ENCODE measurements at places on chromosomes 4 and X. TPM values are rescaled to one million over a fixed set of nuclear protein-coding genes. Genes with fewer than 3 reads are reported as not detected.

Gene TENT5D
- not detected for total RNA-seq

Gene UGT8
- total RNA-seq = not detected

Gene PAGE5
- total RNA-seq = not detected

Gene STAP1
- not detected for total RNA-seq

Gene RS1
- not detected for total RNA-seq

Gene TBC1D8B
- 19.8 TPM for total RNA-seq

Gene CLIC2
- 0.97 TPM for total RNA-seq

Gene FMR1NB
- not detected for total RNA-seq

Gene TMPRSS11F
- total RNA-seq = not detected

GRCh38 chrX:15679246-15679645 is 14.6 kb upstream of the CLTRN start:
- no peak for DNase-seq
- peaks cover 9% of the 10 kb centered on the region for H3K4me1 ChIP-seq

- H3K36me3 ChIP-seq = peaks cover 10% of the 10 kb centered on the region
- H3K27ac ChIP-seq = no peak overlapping the region
- no peak for DNase-seq
- H3K4me1 ChIP-seq = peaks cover 7% of the 10 kb centered on the region
- no peaks in the 10 kb centered on the region for H3K27me3 ChIP-seq
- H3K4me3 ChIP-seq = no peak overlapping the region
These were observed 9.1 kb downstream of the LAMTOR3 start for GRCh38 chr4:99885063-99885664.

GRCh38 chr4:181261279-181261678 is 981.9 kb upstream of the TENM3 start:
- H3K27ac ChIP-seq = no peak overlapping the region
- peak overlapping the region; percentile 29 for H3K4me3 ChIP-seq
- DNase-seq = no peak
- peaks cover 3% of the 10 kb centered on the region for H3K4me1 ChIP-seq
- no peaks in the 10 kb centered on the region for H3K36me3 ChIP-seq

- no peak overlapping the region for H3K4me3 ChIP-seq
- no peaks in the 10 kb centered on the region for H3K4me1 ChIP-seq
- H3K27ac ChIP-seq = no peak overlapping the region
- no peaks in the 10 kb centered on the region for H3K36me3 ChIP-seq
- peaks cover 17% of the 10 kb centered on the region for H3K27me3 ChIP-seq
These were observed 60.5 kb upstream of the SLC25A4 start for GRCh38 chr4:185082561-185082960.

GRCh38 chr4:70559924-70560323 is 32.1 kb upstream of the AMBN start:
- DNase-seq = no peak
- no peak overlapping the region for H3K27ac ChIP-seq
- no peak overlapping the region for H3K4me3 ChIP-seq
- H3K36me3 ChIP-seq = no peaks in the 10 kb centered on the region

DNA sequence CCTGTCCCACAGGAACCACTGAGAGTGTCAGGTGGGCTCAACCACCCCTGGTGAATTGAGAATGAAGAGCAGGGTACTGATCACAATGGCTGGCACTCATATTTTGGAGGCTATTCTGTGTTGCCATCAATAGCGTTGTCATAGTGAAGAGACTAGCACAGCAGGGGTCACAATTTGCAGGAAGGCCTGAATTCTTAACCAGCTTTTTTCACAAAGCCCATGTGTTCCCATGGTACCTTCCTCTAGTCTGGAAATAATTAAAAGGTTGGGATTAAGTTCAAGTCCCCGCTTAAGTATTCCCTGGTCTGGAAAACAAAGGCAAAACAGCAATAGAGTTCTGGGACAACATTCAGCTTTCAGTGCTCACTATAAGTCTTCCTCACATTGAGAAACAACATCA is 1051.7 kb downstream of the C4orf33 start:
- DNase-seq = no peak
- H3K27ac ChIP-seq = no peak overlapping the region
- H3K4me1 ChIP-seq = no peaks in the 10 kb centered on the region

DNA sequence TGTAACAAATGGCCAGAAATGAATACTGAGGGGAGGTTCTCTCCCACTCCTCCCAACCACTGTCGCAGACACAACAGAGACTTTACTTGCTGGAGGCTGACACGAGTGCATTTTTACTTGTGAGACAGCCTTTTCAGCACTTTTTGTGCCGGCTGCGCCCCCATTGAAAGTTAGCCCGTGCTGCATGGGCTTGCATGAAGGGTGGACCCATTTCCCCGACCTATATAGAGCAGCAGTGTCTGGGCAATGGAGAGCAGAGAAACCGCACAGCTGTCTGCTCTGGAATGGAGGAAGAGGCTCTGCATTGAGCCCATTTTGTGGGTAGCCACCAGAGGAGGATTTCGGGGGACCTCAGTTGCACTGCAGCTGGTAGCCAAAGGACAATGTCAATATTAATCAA is 208.8 kb downstream of the UGT8 start:
- no peaks in the 10 kb centered on the region for H3K36me3 ChIP-seq
- DNase-seq = no peak
- no peaks in the 10 kb centered on the region for H3K27me3 ChIP-seq
- peaks cover 11% of the 10 kb centered on the region for H3K4me1 ChIP-seq
- H3K27ac ChIP-seq = no peak overlapping the region

DNA sequence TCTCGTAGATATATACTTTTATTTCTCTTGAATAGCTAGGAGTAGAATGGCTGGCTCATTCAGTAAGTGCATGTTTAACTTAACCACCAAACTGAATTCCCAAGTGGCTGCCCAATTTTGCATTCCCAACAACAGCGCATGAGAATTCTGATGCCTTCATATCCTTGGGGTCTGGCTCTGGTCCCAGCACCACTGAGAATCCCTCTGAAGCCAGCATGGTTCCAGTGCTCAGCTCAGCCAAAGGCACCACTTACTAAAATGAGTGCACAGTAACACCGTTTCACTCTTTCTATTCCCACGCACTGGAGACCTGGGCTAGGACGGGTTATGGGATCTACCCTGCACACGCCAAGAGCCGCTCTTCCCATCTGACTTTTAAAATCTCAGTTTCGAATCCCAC is 60.4 kb downstream of the CASP3 start:
- no peak overlapping the region for H3K27ac ChIP-seq
- no peaks in the 10 kb centered on the region for H3K27me3 ChIP-seq
- no peak overlapping the region for H3K4me3 ChIP-seq

DNA sequence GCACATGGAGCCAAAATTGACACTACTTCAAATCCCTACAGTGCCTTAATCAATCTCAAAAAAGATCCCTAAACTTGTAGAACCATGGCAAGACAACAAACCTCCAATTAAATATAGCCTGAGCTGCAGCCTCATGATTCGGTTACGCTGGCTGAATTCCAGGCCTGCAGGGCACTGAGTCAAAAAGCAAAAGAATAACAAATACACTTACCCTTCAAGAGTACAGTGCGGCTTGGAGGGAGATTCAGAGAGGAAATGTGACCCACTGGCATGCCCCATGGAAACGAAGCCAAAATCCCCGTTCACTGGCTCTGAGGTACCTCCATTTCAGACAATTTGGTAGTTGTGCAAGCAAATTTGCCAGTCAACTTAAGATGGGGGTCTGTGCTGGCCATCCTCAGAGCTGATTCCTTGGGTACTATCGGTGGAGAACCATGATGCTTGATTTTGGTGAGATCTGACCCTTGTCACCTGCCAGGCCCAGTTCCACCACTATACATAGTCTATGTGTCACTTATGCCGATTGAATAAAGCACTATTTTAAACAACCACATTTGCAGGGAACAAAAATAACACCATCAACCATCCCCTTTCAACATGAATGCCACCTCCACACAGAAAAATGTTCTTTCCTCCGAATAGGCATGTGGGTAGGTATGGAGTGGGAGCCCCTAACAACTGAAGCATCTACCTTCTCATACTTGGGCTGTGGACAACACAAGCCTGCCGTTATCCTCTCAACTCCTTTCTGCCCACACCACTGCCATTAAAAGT is 2.1 kb downstream of the C4orf54 start:
- H3K4me1 ChIP-seq = peaks cover 18% of the 10 kb centered on the region
- peaks cover 6% of the 10 kb centered on the region for H3K27me3 ChIP-seq
- H3K27ac ChIP-seq = peak overlapping the region; percentile 23
- H3K4me3 ChIP-seq = no peak overlapping the region
- no peak for DNase-seq

DNA sequence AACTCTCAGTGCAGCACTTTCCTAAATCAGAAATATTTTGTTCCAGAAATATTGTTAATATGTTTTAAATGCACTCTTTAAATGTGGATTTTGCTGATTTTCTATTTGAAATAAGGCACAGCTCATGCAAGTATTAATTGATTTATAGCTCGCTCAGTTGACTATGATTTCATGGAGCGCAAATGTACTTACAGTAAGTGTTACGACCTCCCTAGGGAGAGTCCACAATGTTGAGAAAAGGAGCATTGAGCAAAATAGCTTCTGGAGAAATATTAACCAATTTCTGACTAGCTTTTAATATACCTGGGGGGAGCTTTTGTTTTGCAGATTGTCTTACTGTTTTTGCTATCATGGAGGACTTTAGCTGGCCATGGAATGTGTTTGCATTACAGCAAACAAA is 1687.5 kb downstream of the STIM2 start:
- no peaks in the 10 kb centered on the region for H3K4me1 ChIP-seq
- no peak for DNase-seq
- no peaks in the 10 kb centered on the region for H3K36me3 ChIP-seq
- H3K4me3 ChIP-seq = no peak overlapping the region

GRCh38 chrX:113400193-113400704 is 559.6 kb upstream of the AMOT start:
- DNase-seq = no peak
- H3K27me3 ChIP-seq = no peaks in the 10 kb centered on the region

- no peaks in the 10 kb centered on the region for H3K4me1 ChIP-seq
- H3K36me3 ChIP-seq = no peaks in the 10 kb centered on the region
- H3K27me3 ChIP-seq = no peaks in the 10 kb centered on the region
- no peak overlapping the region for H3K27ac ChIP-seq
- no peak for DNase-seq
- no peak overlapping the region for H3K4me3 ChIP-seq
These were observed 1749.9 kb upstream of the TENM3 start for GRCh38 chr4:180493299-180493698.

- no peak overlapping the region for H3K27ac ChIP-seq
- no peaks in the 10 kb centered on the region for H3K27me3 ChIP-seq
- no peak for DNase-seq
- no peaks in the 10 kb centered on the region for H3K4me1 ChIP-seq
These were observed 420.1 kb downstream of the ZNF674 start for GRCh38 chrX:46125111-46125510.

DNA sequence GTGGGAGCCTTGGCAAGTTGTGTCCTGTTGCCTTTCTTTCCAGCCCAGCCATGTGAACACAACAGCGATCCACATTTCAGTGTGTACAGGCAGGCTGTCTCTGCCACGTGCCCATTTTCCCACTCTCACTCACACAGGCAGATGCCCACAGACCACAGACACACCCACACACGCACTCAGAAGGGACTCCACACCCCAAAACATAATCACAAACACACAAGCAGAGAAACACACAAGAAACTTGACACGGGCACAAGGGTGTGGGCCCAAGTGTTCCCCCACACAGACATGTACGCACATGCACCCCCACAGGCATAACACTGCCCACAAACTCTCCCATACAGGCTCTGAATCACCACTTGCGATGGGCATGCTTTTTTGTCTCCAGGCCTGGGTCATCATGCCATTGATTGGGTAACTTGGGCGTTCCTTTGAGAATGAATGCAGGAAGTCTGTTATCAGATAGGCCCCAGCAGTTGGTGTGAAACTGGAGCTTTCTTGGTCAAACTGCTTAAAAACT is 84.3 kb downstream of the NBDY start:
- H3K4me3 ChIP-seq = no peak overlapping the region
- no peaks in the 10 kb centered on the region for H3K27me3 ChIP-seq
- DNase-seq = no peak
- peaks cover 15% of the 10 kb centered on the region for H3K4me1 ChIP-seq
- H3K36me3 ChIP-seq = peaks cover 2% of the 10 kb centered on the region

DNA sequence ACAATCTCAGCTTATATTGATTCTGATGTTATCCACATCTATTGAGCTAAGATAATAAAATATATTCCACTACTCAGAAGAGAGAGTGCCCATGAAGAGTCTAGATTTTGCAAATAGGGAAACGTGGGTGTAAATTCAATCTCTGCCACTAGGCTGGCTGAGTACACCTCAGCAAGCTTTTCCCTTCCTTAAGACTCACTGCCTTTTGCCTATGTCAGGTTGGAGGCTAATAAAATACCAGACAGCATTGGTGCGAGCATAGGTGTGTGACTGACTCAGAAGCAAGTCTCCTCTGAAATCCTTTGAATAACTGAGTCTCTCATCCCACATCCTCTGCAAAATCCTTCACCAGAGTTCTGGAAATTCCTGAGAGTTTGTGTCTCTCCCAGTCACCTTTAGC is 405.4 kb upstream of the CPEB2 start:
- no peak for DNase-seq
- H3K4me3 ChIP-seq = no peak overlapping the region
- no peak overlapping the region for H3K27ac ChIP-seq
- peaks cover 3% of the 10 kb centered on the region for H3K27me3 ChIP-seq
- H3K4me1 ChIP-seq = no peaks in the 10 kb centered on the region
- no peaks in the 10 kb centered on the region for H3K36me3 ChIP-seq

GRCh38 chrX:84078991-84079390 is 109.0 kb downstream of the RPS6KA6 start:
- no peak overlapping the region for H3K4me3 ChIP-seq
- no peaks in the 10 kb centered on the region for H3K4me1 ChIP-seq
- H3K36me3 ChIP-seq = no peaks in the 10 kb centered on the region
- H3K27ac ChIP-seq = no peak overlapping the region
- DNase-seq = no peak
- no peaks in the 10 kb centered on the region for H3K27me3 ChIP-seq

DNA sequence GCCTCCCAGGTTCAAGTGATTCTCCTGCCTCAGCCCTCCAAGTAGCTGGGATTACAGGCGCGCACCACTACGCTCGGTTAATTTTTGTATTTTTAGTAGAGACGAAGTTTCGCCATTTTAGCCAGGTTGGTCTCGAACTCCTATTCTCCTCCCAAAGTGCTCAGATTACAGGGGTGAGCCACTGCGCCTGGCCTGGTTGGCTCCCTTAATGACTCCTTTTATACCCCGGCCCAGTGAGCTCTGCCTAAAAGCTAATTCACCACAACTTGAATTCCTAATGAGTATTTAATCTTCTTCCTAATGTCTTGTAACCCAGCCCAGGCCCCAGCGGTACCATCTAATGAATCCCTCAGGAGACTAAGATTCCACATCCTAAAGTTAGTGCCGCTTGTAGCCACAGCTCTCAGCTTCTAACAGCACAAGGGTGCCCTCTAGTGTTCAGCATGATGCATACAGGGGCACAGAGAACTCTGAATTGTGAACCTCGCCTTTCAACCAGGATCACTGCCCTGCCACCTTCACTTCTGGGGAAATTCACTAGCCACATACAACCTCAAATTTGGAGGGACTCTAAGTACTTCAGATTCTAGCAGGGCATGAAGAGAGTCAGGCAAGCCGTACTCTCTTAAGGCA is 89.5 kb downstream of the OR13H1 start:
- H3K4me1 ChIP-seq = no peaks in the 10 kb centered on the region
- H3K4me3 ChIP-seq = no peak overlapping the region
- no peaks in the 10 kb centered on the region for H3K36me3 ChIP-seq
- DNase-seq = no peak
- H3K27me3 ChIP-seq = peaks cover 15% of the 10 kb centered on the region
- H3K27ac ChIP-seq = no peak overlapping the region

GRCh38 chr4:27886120-27886519 is 1025.5 kb downstream of the STIM2 start:
- H3K27me3 ChIP-seq = no peaks in the 10 kb centered on the region
- H3K27ac ChIP-seq = no peak overlapping the region
- H3K4me1 ChIP-seq = no peaks in the 10 kb centered on the region
